ENCODE measurements at places on chromosomes 6 and 20. TPM values are rescaled to one million over a fixed set of nuclear protein-coding genes. Genes with fewer than 3 reads are reported as not detected.

Gene RNGTT
- 28.9 TPM for total RNA-seq

Gene CD83
- 3.1 TPM for total RNA-seq

Gene EYS
- total RNA-seq: under 0.01 TPM

Gene RSPH9
- total RNA-seq: 0.85 TPM

Gene ADGB
- total RNA-seq: not detected

Gene HLA-DPA1
- total RNA-seq: 1.9 TPM

Gene ROS1
- under 0.01 TPM for total RNA-seq

Gene CARMIL1
- 15.3 TPM for total RNA-seq

Gene DNAAF9
- 11.6 TPM for total RNA-seq

Gene PHF20
- 28.6 TPM for total RNA-seq

Measured in regular cardiac myocyte (primary cell).